Effector CD4-positive, alpha-beta T cell (primary cell): ENCODE measurements at places on chromosomes 1 and 21.

- no peak for DNase-seq
Measured at GRCh38 chr1:232226197-232226712, 403.7 kb downstream of the SIPA1L2 start.

DNA sequence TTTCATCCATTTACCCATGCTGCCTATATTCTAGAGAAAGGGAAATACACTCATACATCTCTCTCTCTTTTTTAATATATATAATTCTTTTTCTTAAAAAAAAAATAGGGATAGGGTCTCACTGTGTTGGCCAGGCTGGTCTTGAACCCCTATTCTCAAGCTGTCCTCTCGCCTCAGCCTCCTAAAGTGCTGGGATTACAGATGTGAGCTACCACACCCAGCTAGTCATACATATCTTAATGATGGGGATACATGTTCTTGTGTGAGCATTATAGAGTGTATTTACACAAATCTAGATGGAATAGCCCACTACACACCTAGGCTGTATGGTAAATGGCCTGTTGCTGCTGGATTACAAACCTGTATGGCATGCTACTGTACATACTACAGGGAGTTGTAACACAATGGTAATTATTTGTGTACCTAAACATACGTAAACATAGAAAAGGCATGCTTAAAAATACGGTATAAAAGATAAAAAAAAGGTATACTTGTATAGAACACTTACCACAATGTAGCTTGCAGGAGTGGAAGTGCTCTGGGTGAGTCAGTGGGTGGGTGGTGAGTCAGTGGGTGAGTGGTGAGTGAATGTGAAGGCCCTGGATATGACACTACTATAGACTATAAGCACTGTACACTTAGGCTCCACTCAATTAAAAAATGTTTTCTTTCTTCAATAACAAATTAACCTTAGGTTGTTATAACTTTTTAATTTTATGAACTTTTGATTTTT lies 72.9 kb downstream of the IVNS1ABP start:
- no peak for DNase-seq

DNA sequence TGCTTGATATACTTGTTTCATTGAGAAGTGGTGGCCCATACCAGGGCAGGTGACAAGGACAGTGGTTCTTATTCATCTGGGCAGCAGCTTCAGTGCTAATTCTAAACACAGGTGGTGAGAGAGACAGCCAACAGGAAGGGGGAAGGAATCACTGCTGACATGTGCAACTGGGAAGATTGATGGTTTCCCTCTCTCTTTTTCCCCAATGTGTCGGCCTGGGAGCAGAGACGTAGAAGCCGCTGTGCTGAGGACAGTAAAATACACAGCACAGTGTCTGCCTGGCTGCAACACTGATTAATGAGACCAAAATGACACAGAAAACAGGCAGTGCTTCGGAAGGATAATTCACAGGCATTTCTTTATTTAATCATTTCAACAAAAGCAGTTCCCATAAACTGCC lies 48.8 kb downstream of the WARS2 start:
- DNase-seq: no peak

GRCh38 chr21:14962217-14962616 lies 102.6 kb downstream of the NRIP1 start:
- DNase-seq: no peak

DNA sequence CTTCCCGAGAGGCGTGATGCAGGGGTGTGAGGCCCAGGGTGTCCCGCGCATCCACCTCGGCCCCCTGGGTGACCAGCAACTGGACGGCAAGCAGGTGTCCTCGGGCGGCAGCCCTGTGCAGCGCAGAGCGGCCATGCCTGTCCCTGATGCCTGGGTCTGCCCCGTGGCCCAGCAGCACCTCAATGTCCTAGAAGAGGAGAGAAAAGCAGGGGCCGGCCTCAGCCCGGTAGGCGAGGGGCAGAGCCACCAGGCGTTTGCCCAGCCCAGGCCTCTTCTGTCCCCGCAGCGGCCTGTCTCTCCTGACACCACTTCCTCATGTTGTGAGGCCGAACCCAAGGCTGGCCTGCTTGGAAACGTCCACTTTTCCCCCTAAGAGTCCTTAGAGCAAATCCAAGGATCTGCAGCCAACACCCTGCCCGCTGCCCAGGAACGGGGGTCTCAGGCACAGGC lies 1.7 kb downstream of the ANKRD65 start:
- no peak for DNase-seq

DNA sequence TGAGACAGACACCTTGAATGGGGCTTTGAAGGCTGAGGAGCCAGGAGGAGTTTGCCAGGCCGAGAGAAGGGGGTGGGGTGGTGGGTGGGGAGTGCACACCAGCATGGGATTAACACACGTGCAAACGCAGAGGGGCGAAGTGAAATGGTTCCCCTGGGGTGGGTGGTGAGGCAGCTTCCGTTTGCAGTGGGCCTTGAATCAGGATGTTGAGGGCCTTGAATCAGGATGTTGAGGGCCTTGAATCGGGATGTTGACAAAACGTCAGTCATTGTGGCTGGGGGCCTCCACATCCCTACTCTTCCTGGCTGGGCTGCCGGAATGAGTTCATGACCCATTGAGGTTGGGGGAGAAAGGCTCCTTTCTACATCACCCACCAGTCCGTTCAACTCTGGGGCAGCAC lies 16.6 kb downstream of the LDLRAP1 start:
- DNase-seq: no peak

DNA sequence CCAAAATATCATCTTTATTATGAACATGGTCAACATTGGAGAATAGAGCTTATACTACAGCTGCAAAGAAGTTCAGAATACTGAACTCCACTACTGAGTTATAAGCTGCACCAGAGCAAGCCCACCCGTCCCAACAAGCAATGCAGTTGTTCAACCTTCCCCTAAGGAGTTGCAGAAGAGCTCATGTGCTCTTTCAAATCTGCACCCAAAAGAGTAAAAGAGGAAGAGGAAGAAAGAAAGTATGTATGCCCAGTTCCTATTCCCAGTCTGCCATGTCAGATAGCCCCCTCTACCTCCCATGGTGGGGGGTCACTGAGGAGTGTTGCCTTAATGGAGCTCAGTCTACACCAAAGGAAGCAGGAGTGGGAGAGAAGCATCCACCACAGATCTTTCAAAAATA lies 6.9 kb downstream of the C1orf162 start:
- no peak for DNase-seq
